Posterior vena cava (tissue), 2 donors: ENCODE measurements at places on chromosomes 1 and 21. TPM values are rescaled to one million over a fixed set of nuclear protein-coding genes. Genes with fewer than 3 reads are reported as not detected.

The FAM151A gene
- total RNA-seq, result not detected

The MSTO1 gene
- 30.2 TPM for total RNA-seq

The RAB13 gene
- total RNA-seq, result 149 TPM

The RSPH1 gene
- not detected for total RNA-seq
